ENCODE measurements at places on chromosomes 3 and 15.

DNA sequence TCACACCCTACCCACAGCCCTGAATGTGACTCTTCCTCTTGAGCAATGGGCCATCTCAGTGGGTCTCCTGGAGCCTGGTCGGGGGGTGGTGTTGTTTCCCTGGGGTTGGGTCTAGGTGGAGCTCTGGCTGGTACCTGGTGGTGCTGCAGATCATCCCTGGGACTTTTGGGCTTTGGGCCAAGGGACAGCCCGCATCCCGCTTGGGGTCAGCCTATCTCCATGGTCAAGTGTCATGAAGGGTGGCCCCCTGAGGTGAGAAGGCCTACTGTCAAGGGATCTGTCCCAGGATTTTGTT, 202.0 kb downstream of the UBE3A start:
- no peak for DNase-seq

- no peak for DNase-seq
Observed at GRCh38 chr3:190038050-190038933, 82.4 kb downstream of the P3H2 start.

- no peak for DNase-seq
Observed at GRCh38 chr3:101279765-101280385, 40.5 kb downstream of the IMPG2 start.

- no peak for DNase-seq
Observed at GRCh38 chr3:12120374-12121140, 38.2 kb downstream of the TIMP4 start.

GRCh38 chr3:132033471-132033870, 1.3 kb downstream of the CPNE4 start:
- DNase-seq = no peak

- no peak for DNase-seq
Observed at GRCh38 chr3:17065881-17066280, 181.1 kb downstream of the PLCL2 start.
